Mesothelial cell of epicardium (in vitro differentiated cells): ENCODE measurements at places on chromosomes 5 and 9.

DNA sequence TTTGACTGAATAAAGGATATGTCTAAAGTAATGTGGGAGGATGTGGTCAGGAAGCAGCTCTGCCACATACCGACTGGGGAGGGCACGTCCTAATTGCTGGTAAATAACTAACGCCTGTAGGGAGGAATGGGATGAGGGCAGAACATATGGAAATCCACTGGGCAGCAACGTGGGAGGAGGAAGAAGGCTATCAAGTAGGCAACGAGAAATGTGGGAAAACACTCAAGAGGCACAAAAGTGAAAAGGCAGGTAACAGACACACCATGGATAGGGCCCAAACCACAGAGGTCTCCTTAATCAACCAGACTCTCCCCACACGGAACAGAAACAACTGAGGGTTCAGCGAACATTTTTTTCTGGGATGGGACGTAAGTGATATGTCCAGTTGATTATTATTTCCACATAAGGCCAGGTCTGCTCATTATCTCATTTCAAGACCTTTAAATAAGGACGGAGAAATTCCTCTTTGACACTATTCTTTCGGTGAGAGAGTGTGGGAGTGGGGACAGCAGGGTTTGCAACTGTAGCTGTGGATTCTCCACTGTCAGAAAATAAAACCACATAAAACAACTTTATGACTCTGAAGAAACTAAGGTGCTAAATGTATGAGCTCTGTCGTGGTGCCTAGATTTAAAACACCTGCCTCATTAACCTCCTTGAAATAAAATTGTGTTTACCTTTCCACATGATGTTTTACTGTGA lies 17.0 kb downstream of the IARS1 start:
- no peak for DNase-seq

DNA sequence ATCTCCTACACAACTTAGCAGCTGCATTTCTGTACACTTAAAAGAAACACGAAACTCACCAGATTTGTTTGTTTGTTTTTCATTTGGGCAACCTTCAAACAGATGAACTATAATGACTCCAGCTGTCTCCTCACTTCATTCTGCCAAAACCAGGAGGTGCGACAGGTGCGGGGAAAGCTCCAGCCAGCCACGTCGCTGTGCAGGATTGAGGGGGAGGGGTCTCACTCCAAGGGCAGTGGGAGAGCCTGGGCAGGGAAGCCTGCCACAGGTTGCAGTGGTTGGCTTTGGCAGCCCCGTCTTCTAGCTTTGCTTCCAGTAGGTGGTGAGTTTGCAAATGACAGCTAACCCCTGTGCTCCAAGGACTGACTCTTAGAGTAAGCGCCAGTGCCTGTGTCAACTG lies 215.8 kb downstream of the CEMIP2 start:
- DNase-seq: no peak

GRCh38 chr5:36138900-36139683 lies 12.6 kb downstream of the LMBRD2 start:
- no peak for DNase-seq

DNA sequence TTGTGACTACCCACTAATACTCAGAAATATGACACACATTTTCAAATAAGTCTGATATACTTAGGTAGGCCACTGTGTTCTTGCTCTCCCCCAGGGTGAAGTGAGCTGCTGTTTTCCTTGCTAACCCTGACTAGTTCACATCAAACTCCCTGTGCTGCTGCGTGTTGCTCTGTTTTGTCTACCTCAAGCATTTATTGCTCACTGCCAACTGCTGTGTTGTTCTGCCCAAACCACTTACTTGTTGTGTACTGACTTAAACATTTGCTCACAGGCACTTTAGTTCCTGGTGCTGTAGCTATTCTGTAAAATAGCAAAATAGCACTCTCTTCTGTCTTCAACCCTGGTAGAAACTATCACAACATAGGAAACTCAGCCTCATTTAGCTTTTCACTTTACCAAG lies 255.7 kb downstream of the HCN1 start:
- no peak for DNase-seq

DNA sequence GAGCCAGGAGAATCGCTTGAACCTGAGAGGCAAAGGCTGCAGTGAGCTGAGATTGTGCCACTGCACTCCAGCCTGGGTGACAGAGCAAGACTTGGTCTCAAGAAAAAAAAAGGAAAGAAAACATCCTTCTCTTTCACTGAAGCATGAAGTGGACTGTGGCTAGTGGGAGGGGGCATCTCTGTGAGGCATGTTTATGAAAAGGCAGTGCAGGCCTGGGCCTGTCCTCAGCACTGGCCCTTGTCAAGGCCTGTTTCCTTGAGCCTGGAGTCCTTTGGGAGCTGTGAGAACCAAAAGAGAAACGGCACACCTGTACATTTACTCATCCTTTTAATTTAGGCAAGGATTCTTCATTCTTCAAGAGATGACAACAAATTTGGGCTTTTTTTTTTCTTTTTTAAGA lies 18.3 kb upstream of the FUBP3 start:
- DNase-seq: no peak

DNA sequence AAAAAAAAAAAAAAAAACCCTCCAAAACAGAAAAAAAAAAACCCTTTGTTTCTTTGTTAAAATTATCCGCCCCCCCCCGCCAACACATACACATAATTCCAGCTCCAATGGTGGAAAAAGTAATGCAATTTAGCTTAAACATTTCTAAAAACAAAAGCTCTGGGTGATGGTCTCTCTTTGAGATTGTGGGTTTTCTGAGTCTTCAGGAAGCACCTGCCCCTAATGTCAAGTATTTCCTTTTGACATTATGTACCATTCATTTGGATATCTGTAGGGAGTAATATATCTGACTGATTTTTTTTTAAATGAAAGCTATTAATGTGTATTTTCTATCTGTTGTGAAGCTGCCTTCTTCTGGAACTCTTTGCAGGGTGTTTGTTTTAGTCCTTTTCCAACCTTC lies 389.7 kb downstream of the TAF11L14 start:
- DNase-seq: no peak

DNA sequence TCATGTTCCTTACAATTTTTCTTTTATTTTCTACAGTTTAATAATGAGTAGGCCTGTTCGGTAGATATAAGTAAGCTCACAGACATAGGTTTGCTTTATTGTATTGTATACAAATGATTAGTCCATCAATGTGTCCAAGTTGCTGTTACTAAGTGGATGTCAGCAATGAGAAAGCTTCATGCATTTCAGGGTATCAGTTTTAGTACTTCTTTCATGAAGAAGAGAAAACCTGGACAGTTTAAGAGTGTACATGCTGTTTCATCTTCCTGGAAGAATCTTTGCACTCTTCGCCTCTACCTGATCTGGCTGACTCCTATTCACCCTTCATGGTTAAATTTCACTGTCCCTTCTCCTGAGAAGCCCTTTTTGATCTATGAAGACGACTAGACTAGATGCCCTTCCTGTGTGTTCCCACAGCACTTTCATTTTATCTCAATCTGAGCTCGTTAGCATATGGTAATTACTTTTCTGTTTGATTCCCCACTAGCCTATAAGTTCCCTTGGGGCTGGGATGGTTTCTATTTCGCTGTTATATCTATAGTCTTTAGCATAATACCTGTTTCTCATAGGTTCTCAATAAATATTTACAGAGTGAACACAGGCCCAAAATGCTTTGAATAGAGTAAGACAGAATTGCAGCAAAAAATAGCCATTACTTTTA lies 70.7 kb downstream of the CETN3 start:
- no peak for DNase-seq

DNA sequence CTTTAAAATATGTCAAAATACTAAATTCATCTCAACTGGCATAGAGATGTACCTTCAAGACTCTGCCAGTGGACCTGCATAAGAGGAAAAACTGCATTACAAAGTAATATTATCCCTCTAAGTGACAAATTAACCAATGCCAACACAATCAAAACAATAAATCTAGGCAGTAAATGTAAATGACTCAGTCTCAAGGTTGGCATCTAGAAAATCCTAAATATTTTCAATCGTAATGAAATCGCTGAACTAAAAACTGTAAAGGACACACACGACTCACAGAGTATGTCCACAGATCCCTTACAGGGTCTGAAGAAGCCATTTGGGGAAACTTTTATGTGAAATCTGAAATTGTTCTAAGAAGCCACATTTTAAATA lies 31.2 kb downstream of the ERMP1 start:
- DNase-seq: no peak

- DNase-seq: no peak
These were observed 138.5 kb downstream of the SLC24A2 start for GRCh38 chr9:19650312-19650711.

GRCh38 chr5:172868924-172869591 lies 35.0 kb downstream of the ERGIC1 start:
- DNase-seq: no peak

DNA sequence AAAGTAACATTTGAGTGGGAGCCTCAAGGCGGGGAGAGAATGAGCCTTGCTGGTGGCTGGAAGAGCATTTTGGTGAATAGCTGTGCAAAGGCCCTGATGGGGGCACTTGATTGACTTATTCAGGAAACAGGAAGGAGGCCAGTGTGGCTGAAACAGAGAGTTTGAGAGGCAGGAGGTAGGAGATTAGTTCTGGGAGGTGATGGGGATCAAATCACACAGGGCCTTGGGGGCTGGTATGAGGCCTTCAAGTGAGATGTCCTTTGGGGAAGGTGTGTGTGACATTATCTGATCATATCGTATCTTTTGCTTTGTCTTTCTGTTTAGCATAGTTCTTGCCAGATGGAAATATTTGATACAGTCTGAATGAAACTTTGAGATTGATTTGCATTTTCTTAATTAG lies 172.3 kb downstream of the TENT4A start:
- DNase-seq: no peak

GRCh38 chr9:34546102-34546833 lies 23.5 kb upstream of the ENHO start:
- no peak for DNase-seq

GRCh38 chr5:157670662-157671591 lies at the start of gene C5orf52:
Gene C5orf52 (plus strand): TSS chr5:157671533. CDS start chr5:157671615, 82 bp downstream.
- no peak for DNase-seq

GRCh38 chr9:31574006-31574765 lies 810.3 kb upstream of the ACO1 start:
- DNase-seq: no peak

DNA sequence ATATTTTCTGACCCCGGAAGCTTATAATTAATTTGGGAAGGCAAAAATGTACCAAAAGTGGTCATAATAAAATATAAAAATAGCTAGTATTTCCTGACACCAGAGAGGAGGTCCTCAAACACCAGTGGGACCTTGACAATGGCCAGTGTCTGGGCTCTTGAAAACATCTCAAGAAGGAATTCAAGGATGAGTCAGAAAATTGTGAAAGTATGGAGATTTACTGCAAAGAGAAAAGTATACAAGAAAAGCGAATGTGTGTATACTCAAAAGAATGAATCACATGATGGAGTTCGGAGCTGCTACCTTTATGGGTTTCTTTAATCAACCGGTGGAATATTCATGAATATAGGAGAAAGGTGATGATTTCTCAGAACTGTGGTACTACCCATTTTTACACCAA lies 1709.0 kb upstream of the WWC1 start:
- DNase-seq: no peak

DNA sequence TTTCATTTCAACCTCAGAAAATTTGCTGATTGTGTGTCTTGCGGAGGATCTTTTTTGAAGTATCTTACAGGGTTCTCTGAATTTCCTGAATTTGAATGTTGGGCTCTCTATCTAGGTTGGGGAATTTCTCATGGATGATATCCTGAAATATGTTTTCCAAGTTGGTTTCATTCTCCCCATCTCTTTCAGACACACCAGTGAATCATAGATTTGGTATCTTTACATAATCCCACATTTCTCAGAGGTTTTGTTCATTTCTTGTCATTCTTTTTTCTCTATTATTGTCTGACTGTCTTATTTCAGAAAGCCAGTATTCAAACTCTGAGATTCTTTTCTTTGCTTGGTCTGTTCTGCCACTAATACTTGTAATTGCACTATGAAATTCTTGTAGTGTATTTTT lies 456.9 kb downstream of the PRELID2 start:
- no peak for DNase-seq

DNA sequence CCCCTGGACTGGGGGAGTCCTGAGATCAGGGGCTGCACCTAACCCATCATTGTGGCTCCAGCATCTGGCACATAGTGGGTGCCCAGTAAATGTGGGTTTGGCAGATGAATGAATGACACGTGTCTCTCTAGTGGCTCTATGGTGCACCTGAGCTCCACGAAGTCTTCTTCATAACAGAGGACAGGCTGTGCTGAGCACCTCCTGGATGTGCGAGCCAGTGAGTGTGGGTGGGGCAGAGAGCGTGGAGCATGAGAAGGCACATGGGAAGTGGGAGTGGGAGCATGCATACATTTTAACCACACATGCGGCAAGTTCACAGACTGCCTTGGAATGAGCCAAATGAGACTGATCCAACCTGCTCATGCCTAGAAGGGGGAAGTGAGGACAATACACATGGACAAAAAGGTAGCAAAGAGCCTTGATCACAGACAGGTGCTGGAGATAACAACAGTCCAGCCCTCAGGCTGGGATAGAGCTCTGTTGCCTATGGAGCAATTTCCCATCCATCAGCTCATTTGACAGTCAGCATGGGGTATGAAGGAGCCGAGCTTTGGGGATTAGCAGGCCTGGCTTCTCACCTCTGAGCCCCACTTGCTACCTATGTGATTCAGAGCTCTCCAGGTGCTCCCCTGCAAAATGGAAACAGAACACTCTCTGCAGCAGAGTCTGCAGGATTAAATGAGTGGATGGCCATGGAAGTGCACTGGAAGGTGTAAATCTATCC lies 76.2 kb upstream of the TBC1D2 start:
- DNase-seq: no peak

GRCh38 chr5:172425402-172425801 lies 28.9 kb downstream of the SH3PXD2B start:
- DNase-seq: no peak

- no peak for DNase-seq
These were observed 20.1 kb downstream of the CDK20 start for GRCh38 chr9:87954230-87954629.

DNA sequence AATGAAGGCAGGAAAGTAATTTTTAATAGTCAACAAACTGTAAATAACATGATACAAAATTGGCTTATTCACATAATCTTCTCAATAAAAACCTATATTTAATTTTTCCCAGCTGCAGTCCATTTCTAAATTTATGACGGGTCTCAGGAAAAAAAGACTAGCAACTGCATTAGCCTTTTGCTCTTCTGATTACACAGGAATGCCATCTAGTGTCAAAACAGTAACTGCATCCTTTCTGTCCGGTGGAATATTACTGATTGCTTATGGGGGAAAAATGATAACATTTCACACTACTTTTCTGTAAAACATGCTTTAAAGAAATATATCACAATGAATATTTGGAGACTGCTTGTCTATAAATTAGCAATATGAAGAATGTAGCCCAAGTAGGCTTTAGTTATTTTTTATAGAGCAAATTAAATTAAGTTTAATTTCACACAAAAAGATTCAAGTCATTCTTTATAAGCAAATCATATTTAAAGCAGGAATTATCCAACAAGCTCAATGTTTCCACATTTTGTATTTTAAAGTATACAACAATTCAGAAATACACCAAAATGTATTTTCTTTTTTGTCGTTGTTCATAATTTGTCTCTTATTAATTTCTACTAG lies 534.7 kb downstream of the CDH10 start:
- no peak for DNase-seq

DNA sequence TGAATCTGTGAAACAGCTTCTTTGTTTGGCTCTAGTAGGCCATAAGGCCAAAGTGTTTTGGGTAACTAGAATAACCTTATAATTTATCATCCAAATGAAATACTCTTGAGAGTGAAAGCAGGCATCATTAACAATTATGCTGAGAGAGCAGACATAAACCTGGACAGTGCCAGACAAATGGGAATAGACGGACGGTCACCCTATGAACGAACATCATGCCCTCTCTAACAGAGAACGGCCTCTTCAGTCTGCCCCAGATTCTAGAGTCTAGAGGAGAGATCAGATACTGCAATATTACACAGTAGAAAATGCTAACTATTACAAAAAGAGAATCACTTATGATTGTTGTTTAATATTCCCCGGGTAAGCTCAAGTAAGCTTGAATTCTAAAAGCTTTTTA lies 68.5 kb downstream of the APBA1 start:
- DNase-seq: no peak
